Stomach (tissue), 19 donors: ENCODE measurements at places on chromosomes 2 and 18. TPM values are rescaled to one million over a fixed set of nuclear protein-coding genes. Genes with fewer than 3 reads are reported as not detected.

GRCh38 chr2:119486886-119487285 lies 37.4 kb downstream of the SCTR start:
- no peak for DNase-seq

DNA sequence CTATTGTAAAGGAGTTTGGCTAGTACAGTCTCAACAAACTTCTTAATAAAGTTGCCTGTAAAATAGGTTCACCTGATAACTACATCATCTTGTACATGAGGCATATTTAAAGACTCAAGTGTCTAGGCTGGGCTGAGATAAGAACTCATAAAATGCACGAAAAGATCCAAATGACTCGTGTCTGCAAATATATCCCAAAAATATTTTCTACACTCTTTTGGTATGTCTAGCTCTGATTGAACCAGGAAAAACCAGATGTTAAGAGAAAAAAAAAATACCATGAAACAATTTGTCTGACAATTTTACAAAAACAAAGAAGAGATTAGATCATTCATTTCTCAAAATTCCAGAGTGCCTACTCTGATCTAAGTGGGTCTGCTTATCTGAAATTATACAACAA lies 166.9 kb upstream of the OSR1 start:
- no peak for DNase-seq

DNA sequence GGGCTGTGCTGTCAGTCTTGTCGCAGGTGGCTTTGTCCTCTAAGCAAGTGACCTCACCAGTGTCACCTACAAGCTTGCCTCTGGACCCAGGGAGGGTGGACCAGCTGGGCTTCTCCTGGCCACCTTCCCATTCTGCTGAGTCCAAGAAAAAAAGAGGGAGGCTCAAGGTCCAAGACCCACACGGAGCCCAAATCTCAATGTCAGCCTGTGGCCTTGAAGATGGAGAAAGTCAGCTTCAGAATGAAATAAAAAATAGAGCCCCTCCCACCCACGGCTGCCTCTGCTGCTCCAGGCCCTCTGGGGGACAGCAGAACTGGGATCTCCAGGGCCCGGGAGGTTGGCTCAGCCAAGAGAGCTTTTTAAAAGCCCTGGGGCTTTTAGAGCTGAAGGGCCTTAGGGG lies 145.9 kb downstream of the TNS1 start:
- DNase-seq, result no peak

DNA sequence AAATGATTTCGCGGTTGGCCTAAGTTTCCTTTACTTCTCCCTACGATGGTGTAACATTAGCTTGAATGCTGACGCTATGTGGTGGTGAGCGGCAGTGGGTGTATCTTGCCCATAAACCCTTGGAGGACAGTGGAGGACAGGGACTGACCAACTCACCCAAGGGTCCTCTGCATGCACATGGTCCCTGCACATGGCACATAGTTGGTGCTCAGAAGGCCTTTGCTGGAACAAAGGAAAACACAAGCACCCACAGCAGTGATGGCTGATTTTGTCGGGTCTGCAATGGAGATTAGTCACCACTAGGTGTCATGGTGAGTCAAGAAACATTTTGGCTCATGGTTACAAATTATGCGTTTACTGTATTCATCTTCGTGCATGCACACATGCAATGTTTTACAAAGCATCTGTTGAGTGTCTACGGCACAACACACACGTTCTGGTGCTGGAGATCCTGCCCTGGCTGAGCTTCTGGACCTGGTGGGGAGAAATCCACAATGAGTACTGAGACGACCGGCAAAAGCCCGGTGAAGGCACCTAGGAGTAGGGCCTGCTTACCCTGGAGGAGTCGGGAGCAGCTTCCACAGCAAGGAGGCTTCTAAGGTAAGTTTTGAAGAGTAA lies 44.0 kb downstream of the PDCL3 start:
- DNase-seq, result no peak

GRCh38 chr2:157172866-157173578 lies 84.5 kb upstream of the GALNT5 start:
- DNase-seq, result no peak

GRCh38 chr2:240237609-240238174 lies 97.2 kb upstream of the OTOS start:
- DNase-seq, result peak; percentile 63

- peak; percentile 78 for DNase-seq
Observed at GRCh38 chr2:85409845-85410583, at the start of gene CAPG. Gene CAPG (minus strand): TSS chr2:85410366. CDS start chr2:85402145, 8,221 bp downstream.

The EMILIN1 gene
- total RNA-seq, result 51.1 TPM

DNA sequence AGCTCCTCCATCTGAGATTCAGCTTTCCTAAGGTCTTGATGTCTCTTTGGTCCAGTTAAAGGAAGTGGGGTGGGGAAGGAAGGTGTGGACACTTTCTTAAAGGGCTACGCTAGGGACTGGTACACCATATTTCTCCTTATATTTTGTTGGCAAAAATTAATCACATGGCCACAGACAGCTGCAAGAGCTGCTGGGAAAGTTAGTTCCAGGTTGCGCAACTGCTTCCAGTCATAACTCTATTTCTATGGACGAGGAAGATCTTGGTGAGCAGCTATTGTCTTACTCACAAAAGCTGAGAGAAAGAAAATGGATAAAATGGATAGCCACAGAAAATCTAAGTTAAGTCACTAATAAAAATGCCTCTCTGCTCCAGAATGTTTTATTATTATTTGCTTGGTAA lies 60.7 kb upstream of the PPM1B start:
- DNase-seq, result no peak

GRCh38 chr2:28333606-28334526 lies 58.8 kb upstream of the FOSL2 start:
- no peak for DNase-seq

DNA sequence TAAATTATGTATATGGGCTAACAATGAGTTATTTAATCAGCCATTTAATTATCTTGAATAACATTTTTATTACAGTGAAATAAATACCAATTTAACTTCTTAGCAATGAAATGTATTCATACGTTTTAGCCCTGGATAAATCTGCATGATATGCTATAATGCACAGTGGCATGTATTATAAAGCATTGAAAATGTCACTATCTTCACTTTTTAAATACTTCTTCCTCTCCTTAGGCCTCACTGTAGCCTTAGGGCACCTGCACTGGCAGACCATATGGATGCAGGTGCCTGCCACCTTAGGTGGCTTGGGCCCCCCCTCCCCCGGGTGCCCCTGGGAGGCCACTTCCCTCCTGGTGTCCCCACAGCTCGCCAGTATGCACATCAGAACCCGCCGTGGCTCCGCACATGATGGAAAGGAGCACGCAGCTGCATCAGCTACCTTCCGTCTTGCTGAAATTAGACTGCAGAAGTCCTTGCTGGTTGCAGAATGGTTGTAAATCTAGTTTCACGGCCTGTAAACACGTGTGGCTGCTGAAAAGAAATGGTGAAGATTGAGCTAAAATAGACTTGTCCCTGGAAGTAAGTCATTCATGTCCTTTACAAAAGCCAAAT lies 56.7 kb downstream of the ADI1 start:
- DNase-seq, result no peak
